ENCODE measurements at places on chromosomes 5 and 9. TPM values are rescaled to one million over a fixed set of nuclear protein-coding genes. Genes with fewer than 3 reads are reported as not detected.

C9orf57 gene
- not detected for total RNA-seq

DNA sequence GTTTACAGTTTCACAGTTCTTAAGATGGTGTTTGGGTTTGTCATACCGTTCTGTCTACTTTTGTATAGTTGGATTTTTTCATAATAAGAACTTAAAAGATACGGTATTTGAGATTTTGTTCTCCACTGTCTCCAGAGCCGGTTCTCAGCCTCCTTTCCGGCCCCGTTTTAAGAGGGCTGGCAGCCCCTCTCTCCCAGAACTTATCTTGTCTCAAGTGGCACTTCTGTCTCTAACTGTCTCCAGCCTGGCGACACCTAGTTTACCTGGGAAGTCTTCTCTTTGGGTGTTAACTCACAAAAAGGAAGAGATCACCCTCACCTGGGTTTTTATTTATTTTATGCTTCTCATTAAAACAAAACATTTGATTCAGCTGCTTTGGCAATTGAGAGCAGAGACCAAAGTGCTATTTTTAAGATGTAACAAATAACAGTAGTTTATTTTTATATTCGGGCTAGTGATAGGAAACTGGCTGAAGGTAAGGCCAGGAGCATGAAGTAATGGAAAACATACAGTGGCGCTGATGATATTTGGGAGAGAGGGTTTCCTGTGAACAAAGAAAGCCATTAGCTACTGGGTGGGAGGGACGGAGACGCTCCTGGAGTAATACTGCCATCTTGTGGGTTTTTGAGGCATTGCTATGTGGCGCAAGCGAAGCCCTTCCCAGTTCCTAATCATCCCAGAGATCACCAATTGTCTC is 48.3 kb downstream of the ACER2 start:
- no peak for DNase-seq

GRCh38 chr9:123027517-123027916 is 6.0 kb upstream of the GPR21 start:
- no peak for DNase-seq

ABCA1 gene
- 87.3 TPM for total RNA-seq

DNA sequence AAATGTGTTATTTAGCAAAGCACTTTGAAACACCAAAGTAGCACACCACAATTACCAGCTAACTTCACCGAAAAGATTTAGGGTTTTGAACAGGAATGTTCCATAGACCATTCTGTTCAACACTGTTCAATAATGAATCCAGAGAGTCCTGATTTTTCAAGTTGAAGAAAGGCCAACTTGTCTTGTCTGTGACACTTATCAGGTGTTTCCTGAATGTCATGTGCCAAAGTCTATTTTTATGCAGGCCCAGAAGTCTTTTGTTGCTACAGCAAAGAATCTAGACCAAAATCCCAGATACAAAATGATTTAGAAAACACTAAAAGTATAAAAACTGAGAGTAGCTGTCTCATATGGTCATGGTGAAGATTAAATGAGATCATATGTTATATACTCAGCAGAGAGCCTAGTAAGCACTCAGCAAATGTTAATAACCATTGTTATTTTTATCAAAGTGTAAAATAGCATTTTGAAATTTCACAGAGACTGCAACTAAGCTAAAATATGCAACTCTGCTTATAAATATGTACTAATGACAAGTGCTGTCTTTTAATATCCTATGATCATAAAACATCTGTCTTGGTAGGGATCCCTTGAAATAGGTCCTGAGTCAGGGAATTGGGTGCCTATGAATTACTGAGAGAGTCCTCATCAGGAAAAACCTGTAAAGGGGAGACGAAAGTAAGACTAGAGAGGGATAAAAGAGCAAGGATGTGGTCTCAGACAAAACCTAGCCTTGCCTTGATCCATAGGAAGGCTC is 122.4 kb upstream of the SLC12A2 start:
- no peak for DNase-seq

EGFL7 gene
- total RNA-seq, result 274 TPM

DNA sequence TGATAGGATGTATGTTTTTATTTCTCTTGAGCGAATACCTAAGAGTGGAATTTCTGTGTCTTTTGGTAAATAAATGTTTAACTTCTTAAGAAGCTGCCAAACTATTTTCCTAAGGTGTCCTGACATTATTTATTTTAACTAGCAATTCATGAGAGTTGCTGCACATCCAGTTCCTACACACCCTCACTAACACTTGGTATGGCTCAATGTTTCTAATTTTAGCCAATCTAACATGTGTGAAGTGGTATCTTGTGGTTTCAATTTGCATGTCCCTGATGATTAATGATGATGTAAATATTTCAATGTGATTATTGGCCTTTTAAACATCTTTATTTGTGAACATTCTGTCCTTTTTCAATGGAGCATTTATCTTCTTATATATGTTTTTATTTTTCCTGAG is 2095.5 kb upstream of the C9orf72 start:
- no peak for DNase-seq

DNA sequence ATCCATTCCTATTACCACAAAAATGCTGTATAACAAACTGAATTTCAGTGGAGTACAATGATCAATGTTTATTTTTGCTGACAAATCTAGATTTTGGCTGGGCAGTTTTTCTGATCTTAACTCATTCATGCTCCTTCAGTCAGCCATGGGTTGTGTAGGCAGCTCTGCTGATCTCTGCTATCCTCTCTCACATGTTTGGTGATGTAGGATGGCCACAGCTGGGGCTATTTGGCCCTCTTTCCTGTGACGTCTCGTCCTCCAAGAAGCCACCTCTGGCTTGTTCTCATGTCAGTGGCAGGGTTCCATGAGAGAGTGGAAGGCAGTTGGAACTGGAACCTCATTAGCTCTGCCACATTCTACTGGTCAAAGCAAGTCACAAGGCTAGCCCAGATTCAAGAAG is 8.9 kb downstream of the NLN start:
- DNase-seq, result no peak

- DNase-seq, result no peak
These were observed 7.6 kb downstream of the IFNB1 start for GRCh38 chr9:21070171-21070571.

DNA sequence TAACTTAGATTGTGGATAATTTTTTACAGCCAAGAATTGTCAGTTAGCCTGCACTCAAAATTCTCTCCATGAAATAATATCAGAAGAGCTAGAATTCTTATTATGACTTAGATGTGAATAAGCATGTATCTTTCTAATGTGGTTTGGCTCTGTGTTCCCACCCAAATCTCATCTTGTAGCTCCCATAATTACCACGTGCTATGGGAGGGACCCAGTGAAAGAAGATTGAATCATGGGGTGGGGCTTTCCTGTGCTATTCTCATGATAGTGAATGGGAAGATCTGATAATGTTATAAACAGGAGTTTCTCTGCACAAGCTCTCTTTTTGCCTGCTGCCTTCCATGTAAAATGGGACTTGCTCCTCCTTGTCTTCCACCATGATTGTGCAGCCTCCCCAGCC is 176.8 kb downstream of the MAT2B start:
- no peak for DNase-seq

- no peak for DNase-seq
These were observed 15.2 kb downstream of the GBGT1 start for GRCh38 chr9:133148199-133149129.

DNA sequence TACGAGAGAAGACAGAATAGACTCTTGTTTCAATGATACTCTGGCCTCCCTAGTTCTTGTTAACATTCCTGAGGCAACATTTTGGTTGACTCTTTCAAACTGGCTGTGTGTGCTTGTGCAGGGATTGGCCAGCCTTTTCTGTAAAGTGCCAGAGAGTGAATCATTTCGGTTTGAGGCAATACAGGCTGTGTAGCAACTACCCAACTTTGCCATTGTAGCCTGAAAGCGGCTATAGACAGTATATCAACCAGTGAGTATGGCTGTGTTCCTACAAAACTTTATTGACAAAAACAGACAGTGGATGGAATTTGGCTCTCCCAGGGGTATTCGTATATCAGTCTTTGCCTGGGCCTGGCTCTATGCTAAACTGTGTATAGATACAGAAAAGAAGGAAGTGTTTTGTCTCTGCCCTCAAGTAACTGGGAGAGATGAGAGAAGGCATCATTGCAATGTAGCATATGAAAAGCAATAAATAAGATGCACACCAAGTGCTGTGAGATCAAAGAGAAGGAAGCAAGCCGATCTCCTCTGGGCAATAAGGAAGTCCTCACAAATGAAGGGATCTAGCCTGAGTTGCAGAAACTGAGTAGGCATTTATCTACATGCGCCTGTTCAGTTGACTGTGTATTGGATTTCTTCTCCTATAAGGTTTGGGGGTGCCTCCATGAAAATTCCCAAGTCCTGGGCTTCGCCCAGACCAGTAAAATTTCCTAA is 568.0 kb upstream of the KLF4 start:
- DNase-seq, result no peak

Measured in omental fat pad (tissue), 4 donors.